ENCODE measurements at places on chromosomes 16 and 17.

GRCh38 chr17:38602956-38603785 is 2.6 kb downstream of the SRCIN1 start:
- no peak for DNase-seq

GRCh38 chr16:13936596-13937081 is 16.7 kb downstream of the ERCC4 start:
- DNase-seq: no peak

GRCh38 chr16:20181416-20181815 is 107.7 kb upstream of the GPR139 start:
- DNase-seq: peak; percentile 87

DNA sequence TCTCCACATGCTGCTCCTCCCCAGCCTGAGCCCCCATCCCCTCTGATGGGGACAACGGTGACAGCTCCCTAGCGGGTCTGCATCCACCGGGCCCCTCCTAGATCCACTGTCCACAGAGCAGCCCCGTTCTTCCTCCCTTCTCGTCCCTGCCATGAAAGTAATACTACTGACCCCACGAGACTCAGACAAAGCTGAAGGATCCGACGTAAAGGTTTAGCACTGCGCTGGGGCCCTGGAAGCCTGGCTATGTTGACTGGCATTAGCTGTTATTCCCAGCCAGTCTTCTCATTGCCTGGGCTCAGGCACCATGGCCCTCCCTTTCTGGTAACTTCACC is 30.7 kb downstream of the VAC14 start:
- no peak for DNase-seq

GRCh38 chr17:1490643-1491442 is 1.6 kb downstream of the MYO1C start:
- no peak for DNase-seq

DNA sequence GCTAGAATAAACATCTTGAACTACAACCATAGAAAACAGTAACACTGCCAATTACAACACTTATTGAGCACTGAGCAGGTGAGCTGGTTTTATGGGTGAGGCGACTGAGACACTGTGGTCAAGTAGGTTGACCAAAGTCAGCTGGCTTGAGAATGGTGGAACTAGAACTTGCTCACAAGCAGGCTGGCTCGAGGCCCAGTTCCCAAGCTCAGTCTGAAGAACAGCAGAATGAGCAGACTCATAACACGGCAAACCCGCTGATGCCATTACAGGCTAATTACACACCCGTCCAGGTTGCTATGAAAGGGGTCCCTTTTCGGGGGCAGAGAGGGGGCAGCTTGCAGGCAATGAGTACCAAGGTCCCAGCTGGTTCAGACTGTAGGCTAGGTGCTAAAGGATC is 6.5 kb downstream of the ZZEF1 start:
- DNase-seq: no peak

GRCh38 chr17:81582749-81583148 is 30.6 kb upstream of the FAAP100 start:
- DNase-seq: no peak

DNA sequence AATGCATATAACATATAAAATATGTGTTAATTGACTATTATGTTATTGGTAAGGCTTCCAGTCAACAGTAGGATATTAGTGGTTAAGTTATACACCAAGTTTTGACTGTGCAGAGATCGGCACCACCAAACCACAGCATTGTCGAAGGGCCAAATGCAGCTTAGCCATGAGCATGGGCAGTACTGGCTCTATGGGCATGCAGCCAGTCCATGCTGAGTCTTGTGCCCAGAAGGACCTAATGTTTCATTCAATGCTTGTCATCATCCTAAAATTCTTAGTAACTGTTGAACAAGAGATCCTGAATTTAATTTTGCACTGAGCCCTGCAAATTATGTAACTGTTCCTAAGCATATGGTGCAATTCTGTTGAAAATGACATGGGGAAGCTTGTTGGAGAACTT is 233.4 kb upstream of the HS3ST3A1 start:
- DNase-seq: no peak

- no peak for DNase-seq
These were observed 88.5 kb downstream of the HELZ start for GRCh38 chr17:67156269-67157199.

DNA sequence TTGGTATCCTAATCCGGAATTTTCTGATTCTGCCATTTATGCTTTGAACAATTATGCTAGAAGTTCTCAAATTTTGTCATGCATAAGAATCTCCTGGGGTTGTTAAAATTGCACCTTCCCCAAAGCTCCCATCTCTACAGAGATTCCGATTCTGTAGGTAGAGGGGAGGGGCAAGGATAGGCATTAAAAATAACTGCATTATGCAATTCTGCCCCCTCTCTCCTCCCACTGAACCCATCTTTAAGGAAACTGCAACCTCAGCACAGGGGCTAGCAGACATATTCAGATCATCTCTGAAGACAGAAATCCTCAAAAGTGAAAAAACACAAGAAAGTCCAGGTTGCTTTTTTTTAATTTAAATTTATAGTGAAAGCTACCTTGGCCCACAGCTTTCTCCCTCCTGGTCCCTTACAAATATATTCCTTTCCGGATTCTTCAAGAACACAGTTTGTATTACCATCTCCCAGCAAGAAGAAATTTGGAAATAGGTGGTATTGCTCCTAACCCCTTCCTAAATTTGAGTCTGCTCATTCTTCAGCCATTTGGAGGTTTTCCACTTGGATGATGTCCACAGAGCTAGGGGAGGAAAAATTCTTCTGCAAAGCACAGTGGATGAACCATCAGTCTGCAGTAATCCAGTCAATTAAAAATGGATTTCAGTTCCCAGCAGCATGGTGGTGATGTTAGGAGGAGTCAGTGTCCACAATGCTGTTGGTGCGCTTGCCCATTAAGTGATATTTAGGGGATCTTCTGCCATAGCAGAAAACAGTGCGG is 67.7 kb downstream of the RBFOX1 start:
- no peak for DNase-seq

DNA sequence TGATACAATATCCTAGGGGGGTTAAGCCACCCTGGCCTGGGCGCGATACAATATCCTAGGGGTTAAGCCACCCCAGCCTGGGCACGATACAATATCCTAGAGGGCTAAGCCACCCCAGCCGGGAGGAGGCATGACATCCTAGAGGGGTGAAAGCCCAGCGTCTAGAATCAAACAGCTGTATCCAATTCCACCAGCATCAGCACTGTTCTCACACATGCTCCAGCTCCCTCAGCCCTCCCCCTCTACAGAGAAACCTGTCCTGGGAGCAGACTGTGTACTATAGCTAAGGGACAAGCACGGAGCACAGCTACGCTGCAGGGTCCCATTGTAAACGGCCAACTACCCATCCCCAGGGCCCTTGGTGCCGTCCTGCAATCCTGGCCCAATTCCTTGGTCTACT is 6.2 kb downstream of the GINS2 start:
- DNase-seq: no peak

GRCh38 chr16:56941092-56941491 is 9.2 kb downstream of the HERPUD1 start:
- DNase-seq: no peak

DNA sequence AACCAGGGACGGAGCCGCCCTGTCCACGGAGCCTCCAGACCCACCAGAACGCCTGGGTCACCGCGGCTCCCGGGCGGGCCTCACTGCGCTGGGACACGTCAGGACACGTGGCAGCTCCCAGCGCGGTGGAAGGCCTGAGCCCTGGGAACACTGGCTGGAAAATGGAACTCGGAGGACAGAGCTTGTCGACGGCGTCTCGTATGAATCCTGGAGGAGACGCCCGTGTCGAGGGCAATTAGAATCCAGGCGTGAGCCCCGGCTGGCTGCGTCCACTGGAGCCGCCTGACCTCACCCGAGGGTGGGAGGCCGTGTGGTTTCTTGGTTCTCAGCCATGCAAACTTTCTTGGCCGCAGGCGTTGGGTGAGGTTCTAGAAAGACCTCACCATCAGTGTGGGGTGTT is 173.9 kb downstream of the LAT start:
- no peak for DNase-seq

DNA sequence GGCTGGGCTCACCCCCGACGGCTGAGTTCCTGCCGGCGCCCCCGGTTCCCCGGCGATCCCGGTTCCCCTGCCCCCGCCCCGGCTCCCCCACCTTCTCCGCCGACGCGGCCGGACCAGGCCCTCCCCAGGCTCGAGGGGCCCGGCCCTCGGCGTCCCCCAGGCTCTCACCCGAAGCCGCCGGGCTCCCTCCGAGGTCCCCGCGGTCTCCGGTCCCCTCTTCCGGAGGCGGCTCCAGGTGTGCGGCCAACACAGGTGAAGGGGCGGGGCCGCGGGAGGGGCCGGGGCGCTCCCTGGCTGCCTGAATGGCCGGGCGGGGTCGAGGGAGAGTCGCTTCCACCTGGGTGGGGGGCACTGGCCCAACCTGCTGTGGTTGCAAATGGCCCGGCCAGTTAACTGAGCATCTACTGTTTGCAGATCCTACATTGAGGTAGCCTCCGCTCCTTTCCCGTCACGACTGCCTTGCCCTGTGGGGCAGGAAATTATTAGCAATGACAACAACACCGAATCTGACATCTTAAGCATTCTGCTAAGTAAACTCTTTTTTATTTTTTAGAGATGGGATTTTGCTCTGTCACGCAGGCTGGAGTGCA is at the start of gene BICDL2:
BICDL2 (minus strand) TSS at position 219 of the 590 bp plus-strand sequence. CDS start 1,448 bp downstream, outside the sequence.
- no peak for DNase-seq

- no peak for DNase-seq
These were observed at the start of gene ARHGAP44 for GRCh38 chr17:12789481-12790248. Gene ARHGAP44 (plus strand): TSS chr17:12789498. CDS start chr17:12789839, 341 bp downstream.

GRCh38 chr16:89563639-89564392 is 3.3 kb downstream of the RPL13 start:
- no peak for DNase-seq

DNA sequence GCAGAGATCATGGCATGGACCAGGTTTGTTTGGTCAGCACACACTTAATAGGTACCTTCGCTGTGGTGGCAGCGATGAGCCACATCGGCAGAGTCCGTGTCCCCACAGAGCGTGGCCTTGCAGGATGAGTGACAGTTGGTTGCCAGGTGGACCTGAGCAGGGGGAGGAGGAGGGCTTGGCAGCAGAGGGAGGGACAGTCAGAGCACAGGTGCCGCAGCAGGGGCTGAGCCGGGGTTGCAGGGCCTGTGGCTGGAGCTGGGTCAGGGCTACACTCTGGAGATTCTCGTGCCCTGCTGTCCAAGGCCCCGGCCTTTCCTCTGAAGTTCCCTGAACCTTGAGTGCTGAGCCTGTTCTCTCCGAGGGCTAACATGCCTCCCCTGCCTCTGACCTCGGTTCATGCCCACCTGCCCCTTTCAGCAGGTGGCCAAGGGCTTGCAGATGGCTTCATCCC is 24.8 kb downstream of the POLR3E start:
- no peak for DNase-seq

DNA sequence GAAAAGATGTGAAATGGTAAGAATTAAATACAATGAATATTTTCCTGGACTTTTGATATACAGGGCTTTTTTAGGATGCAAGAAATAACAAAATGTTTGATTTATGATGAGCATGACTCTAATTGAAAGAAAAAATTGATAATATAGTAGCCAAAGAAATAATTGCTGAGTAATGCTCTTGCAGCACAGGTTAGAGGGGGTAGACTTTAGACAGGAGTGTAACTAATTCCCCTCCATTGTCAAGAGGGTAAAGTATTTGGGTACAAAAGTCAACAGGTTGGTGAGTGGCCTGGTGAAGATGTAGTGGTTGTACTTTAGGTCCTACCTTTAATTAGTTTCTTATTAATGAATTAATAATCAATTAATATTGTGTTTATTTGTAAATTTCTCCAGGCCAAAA is 912.3 kb downstream of the KCNJ2 start:
- no peak for DNase-seq

DNA sequence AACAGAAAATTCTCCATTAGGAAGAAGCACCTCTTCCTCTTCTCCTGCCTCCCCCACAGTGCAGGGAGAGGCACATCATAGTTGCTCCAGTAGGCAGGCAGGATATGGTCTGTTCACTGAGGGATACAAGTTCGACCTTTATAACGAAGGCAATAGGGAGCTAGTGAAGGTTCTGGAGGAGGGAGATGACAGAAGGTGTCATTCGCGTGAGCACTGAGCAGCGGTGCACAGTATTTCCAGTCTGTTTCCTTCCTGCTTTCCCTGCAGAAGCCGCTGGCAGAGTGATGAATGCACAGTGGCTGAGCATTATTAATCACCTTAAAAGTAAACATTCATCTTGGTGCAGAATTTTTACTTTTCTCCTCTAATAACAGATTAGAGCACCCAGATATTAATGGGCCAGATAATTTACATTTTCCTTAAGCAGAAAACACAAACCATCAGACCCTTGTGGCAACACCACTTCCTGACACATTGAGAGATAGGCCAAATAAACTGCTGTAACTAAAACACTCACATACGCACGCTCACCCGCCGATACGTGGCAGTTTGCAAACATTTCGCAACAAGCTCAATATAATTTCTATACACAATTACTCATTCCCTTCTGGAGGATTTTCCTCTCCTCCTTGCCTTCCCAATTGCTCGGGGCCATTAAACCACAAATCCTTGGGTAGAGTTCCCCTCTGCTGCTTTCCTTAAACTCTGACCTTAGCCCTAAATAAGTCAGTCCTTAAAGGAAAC is 69.5 kb downstream of the AIPL1 start:
- DNase-seq: peak; percentile 3

DNA sequence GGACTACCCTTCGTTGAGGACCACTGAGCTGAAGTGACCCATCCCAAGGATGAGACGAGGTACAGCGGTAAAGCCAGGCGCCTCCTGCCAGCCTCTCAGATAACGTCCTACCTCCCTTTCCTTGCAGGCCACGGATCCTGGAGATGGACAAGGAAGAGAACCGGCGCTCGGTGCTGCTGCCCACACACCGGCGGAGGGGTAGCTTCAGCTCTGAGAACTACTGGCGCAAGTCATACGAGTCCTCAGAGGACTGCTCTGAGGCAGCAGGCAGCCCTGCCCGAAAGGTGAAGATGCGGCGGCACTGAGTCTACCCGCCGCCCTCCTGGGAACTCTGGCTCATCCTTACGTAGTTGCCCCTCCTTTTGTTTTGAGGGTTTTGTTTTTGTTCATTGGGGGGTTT is 17.3 kb upstream of the LLGL1 start:
- DNase-seq: no peak

DNA sequence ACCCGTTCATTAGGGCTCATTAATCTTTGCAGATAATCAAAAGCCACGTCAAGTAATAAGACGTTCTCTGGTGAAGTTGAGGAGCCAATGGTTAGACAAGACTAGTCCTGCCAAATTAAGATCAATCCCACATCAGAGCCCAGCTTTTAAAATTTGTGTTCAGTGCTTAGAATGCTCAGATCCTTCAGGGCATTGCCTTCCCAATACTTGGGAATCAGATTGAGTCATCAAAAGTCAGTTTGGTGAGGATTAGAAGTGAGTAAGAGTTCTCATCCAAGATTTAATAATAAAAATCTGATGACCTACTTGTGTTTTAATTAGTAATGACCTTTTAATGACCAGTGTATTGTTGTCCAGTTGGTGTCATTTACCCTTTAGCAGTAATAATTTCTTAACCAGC is 19.8 kb downstream of the MAP2K4 start:
- no peak for DNase-seq
